Stimulated activated naive CD8-positive, alpha-beta T cell treated with anti-CD3 and anti-CD28 coated beads, Interleukin-15, Interleukin-2, amounts not matched to agents 100 U/mL and 50 U/mL, for 24 hours (primary cell): ENCODE measurements at places on chromosomes 16 and 17.
A peak's percentile ranks its signal among the peaks of the same experiment; 100 is the strongest.

DNA sequence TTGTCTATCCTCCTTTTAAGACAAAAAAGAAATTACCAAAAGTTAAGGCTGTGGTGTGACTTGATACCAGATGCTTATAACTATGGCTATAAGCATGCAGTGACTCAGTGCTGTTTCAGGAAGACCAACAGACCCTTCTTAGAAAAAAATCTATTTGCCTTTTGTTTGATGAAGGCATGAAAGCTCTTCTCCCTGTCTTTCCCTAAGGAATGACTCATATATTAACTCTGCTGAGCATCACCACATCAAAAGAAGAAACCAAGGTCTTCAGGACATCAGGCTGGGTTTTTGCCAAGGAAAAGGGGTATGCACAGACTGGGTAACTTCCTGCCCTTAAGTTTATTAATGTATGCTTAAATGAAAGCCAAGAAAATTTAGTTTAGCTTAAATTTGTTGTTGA, 47.1 kb downstream of the VMP1 start:
- no peak for DNase-seq

DNA sequence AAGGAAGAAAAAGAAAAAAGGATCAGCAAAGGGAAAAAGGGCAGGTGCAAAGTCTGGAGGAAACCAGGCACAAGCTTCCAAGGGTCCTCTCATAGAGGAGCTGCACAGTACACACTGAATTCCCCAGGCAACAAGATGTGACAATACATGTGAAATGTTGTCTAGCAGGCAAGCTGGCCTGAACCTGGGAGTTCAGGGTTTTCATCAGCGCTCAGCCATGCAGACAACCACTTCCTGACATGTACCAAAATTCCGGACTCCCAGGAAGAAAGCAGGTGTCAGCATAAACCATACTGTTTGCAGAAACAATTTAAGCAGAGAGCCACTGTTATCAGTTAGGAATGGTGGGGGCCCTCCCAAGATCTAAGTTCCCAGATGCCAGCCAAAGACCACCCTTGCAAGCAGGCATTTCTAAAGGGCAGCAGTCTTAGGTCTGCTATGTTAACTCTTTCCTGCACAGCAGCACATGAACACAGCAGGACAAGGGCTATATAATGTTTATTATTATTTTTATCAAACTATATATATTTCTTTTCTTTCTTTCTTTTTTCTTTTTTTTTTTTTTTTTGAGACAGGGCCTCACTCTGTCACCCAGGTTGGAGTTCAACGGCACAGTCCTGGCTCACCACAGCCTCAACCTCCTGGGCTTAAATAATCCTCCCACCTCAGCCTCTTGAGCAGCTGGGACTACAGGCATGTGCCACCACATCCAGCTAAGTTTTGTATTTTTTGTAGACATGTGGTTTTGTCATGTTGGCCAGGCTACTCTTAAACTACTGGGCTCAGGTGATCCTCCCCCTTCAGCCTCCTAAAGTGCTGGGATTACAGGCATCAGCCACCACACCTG, 10.1 kb downstream of the TK2 start:
- DNase-seq = no peak

DNA sequence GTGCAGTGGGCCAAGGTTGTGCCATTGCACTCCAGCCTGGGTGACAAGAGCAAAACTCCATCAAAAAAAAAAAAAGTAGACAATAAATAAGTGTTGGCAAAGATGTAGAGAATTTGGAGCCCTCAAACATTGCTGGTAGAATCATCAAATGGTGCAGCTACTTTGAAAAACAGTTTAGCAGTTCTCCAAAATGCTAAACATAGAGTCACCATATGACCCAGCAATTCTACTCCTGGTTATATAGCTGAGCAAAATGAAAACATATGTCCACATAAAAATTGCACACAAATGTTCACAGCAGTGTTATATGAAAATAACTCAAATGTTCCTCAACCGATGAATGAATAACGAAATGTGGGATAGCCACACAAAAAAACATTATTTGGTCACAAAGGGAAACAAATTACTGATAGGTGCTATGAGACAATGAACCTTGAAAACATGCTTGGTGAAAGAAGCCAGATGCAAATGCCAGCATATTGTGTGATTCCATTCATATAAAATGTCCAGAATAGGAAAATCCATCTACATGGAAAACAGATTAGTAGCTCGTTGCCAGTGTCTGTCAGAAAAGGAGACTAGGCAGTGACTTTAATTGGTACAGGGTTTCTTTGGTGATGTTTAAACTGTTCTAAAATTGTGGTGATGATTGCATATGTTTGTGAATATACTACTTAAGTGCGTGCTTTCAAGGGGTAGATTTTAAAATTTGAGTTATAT, 12.7 kb upstream of the RABEP1 start:
- no peak for DNase-seq

DNA sequence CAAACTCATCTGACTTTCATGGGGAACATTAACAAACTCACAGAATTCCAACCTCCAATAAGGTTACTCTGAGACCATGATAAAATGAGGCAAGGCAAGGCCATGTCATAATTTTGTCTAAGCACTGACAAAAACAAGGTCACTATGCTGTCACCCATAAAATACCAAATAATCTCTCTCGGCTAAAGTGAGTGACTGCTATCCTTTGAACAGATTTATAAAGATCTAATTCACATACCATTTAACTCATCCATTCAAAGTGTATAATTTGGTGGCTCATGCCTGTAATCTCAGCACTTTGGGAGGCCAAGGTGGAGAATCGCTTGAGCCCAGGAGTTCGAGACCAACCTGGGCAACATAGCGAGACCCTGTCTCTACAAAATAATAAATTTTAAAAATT, 20.6 kb upstream of the CA4 start:
- DNase-seq = no peak

GRCh38 chr17:42027961-42028790, 8.3 kb downstream of the NKIRAS2 start:
- DNase-seq = no peak

- DNase-seq = peak; percentile 82
Measured at GRCh38 chr17:78127239-78127887, 1.2 kb downstream of the TMC6 start.

DNA sequence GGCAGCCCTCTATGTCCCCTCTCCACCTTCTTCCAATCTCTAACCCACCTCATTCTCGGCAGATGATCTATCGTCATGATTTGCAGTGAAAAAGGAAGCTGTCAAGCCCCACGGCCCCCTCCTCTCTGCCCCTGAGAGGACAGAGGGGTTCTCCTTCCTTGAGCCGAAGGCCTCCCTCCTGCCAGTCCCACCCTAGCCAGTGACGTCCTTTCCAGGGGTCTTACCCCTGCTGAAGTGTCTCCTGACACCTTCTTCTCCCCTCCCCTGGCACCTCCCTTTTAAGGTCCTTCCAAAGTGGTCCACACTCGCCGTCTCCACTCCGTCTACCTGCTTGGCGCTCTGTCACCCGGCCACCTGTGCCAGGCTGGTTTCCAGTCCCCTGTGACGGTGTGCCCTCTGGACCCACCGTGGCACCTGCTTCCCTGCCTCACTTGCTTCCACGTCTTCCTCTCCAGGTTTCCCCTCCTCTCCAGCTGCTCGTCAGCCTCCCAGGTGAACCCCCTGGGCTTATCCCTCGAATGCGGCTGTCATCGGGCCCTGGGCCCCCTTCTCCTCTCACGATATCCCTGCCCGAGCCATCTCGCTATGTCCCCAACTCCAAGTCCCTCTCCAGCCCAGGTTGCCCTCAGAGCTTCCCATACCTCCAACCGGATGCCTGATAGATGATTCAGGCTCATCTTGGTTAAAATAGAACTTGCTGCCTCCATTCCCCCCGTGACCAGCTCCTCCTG, 5.7 kb downstream of the CCDC102A start:
- DNase-seq = no peak

DNA sequence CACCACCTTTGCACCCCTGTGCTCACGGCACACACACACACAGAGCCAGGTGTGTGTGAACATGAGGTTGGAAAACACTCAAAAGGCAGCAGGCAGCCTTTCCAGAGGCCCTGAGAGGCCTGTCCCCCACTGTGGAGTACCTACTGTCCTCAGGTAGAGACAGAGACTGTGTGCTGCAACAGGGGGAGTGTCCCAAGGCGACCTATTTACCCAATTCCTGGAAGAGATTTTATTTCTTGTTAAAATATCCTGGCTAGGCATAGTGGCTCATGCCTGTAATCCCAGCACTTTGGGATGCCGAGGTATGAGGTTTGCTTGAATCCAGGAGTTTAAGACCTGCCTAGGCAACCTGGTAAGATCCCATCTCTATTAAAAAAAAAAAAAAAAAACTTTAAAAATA, 108.5 kb downstream of the COPRS start:
- DNase-seq = no peak

DNA sequence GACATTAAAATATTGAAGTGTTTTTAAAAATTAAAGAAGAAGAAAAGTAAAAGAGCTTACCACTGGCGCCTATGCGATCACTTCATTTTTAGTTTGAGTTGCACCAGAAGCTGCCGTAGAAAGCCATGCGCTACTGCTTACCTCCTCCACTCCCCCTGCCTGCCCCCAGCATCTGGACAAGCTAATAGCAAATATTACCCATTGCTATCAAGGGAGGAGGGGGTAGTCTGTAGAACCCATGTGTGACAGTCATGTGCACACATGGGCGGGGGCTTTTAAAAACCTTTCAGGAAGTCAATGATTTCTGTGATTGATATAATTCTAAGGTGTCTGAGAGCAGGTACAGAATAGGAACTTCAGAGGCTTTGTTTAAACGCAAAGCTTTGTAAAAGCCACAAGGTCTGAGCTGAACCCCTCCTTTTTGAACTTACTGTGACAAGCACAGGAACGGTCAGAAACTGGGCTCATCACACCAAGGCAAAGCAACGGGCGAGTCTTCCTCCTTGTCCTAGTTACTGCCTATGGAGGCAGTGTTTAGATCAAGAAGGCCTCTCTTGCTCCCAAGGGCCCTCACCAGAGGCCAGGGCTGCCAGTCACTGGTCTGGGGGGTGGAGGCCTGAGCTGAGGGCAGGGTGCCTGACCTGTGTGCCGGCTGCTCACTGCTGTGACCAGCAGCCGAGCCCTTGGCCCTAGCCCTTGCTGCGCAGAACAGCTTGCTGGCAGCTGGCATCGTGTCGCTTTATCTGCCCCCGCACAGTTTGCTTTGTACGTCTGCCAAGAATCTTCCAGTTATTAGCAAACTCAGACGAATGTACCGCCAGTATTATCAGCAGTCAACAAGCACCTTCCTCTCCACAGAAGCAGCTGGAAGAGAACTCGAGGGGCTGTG, 15.0 kb downstream of the GINS2 start:
- no peak for DNase-seq

- DNase-seq = peak; percentile 59
Measured at GRCh38 chr16:2919511-2920255, 8.0 kb downstream of the FLYWCH1 start.

DNA sequence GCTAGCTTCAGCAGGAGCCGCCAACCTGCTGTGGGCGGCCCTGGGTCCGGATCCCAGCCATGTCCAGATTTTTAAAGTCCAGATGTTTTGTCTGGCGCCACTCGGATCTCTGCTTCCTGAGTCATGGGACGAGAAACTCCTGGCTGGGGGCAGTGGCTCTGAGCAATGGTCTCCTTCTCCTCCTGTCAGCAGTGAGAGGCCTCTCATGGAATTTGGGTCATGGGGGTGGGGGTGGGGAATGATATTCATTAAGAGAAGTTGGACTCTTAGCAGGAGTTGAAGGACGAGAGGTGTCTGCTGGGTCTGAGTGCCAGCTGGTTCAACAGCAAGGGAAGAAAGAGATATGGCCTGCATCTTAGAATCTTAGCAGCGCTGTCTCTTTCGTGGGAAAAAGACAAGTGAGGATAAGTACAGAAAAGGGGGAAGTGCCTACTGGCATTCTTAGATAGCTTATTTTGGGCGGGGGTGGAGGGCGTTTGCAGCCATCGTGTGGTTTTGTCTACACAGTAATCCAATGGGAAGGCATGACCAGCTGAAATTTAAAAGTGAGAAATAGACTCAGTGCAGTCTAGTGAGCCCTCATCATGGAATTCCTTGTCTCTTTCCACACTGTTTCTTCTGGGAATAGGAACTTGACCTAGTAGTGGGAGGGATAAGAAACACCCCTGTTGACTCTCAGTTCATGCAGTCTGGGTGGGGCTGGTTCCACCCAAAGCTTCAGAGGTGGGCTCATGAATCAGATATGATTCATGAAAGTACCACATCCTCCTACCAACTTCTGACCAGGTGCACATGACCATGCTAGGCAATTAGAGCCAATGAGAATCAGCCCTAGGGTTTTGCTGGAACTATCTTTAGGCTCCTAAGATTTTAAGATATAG, 80.5 kb downstream of the MYH13 start:
- DNase-seq = no peak

DNA sequence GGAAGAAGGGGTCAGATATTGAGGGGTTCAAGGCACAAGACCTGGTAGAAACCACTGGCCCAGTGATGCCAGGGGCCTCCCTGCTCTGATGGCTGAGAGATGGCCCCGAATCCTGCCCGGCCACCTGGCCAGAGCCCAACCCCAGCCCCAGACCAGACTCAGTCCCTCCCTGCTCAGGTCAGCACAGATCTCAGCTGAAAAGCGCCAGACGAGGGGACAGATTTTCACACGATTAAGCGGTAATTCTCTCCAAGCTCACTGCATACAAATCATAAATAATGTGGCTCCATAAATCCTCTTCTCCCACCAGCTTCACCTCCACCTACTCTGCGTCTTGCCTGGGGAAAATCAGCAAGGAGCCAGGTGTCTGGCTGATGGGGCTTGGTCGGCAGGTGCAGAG, 57.1 kb downstream of the ENGASE start:
- no peak for DNase-seq

- DNase-seq = no peak
Measured at GRCh38 chr17:42760652-42761581, at the start of gene RAMP2. Gene RAMP2 (plus strand): TSS chr17:42761227. CDS start chr17:42761262, 35 bp downstream.

- no peak for DNase-seq
Measured at GRCh38 chr17:38511150-38512108, 83.2 kb downstream of the ARHGAP23 start.

DNA sequence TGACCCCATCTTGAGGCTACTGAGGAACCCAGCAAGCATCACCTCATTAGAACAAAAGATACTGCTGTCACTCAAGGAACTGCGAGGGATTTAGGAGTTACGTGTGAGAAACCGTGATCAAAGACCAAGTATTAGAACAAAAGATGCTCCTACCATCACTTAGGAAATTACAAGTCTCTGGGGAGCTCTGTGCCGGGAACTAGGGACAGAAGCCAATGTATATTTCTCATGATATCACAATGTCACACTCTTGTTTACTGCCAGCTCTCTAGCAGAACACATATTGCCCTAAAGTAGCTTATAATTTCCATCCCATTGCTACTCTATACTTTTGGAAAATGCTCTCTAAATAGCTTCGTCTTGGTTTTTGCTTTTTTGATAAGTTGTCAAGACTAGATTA, 214.5 kb downstream of the HS3ST3A1 start:
- DNase-seq = no peak

- DNase-seq = no peak
Measured at GRCh38 chr16:49354101-49354500, 19.5 kb upstream of the C16orf78 start.

DNA sequence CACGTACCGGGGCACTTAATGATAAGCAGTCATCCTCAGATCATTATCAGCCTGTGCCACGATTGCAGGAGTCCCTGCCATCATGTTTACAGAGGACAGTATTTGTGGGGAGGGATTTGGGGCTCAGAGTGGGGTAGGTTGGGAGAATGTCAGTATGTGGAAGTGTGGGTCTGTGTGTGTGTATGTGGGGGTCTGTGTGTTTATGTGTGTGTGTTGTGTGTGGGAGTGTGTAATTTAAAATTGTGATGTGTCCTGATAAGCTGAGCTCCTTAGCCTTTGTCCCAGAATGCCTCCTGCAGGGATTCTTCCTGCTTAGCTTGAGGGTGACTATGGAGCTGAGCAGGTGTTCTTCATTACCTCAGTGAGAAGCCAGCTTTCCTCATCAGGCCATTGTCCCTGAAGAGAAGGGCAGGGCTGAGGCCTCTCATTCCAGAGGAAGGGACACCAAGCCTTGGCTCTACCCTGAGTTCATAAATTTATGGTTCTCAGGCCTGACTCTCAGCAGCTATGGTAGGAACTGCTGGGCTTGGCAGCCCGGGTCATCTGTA, 13.5 kb upstream of the EFCAB13 start:
- DNase-seq = no peak
